ENCODE measurements at places on chromosomes 3 and 15.

- DNase-seq = no peak
Observed at GRCh38 chr3:67288466-67289106, 290.5 kb downstream of the KBTBD8 start.

DNA sequence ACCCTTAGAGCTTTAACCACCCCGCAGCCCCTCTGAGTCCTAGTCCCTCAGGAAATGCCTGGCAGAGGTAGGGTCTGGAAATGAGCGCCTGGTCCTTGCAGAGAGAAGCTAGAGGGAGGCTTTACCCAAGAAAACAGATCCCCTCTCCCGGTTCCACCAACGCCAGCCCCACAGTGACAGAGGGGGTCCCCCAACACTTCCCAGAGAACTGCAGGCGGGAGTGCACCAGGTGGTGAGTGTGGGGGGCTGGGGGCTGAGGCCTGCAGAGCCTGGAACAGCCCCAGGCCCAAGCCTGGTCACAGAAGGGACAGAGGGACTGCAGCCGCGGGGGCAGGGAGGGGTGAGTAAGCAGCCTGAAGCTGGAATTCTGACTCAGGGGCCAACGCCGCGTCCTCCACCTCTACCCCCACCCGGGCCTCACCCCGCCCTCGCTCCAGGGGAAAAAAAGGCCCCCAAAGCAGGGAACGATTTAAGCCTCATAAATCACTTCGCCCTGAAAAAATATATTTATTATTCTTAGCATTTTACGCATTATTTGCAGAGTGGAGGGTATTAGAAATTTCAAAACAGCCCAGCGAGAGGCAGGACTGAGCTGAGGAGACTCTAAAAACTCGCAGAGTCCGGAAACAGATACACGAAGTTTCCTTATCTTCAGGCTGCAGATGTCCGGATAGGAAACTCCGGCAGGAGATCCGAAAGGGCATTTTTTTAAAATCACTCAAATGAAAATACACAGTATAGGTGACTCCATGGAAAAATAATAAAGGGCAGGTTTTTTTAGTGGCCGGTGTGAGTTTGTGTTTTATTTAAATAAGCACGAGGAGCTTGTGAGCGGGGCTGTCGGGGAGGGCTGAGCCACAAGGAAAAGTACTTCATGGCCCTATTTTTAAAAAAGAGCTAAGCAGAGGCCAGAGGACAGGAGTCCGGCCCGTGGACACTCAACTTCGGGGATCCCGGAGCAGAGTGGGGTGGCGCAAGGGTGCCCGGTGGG lies 10.0 kb downstream of the GATA2 start:
- no peak for DNase-seq

GRCh38 chr15:81133782-81134461 lies at the start of gene CFAP161:
CFAP161 (plus strand) TSS chr15:81134270; CDS start chr15:81134330, 60 bp downstream.
- DNase-seq = no peak

- no peak for DNase-seq
Observed at GRCh38 chr15:47786371-47786770, 69.1 kb downstream of the SEMA6D start.

GRCh38 chr3:79886204-79886603 lies 118.4 kb upstream of the ROBO1 start:
- DNase-seq = no peak

- peak; percentile 34 for DNase-seq
Observed at GRCh38 chr3:125107861-125108567, 52.2 kb upstream of the HEG1 start.

GRCh38 chr15:69161079-69161877 lies 843 bp downstream of the GLCE start:
- DNase-seq = no peak

- DNase-seq = no peak
Observed at GRCh38 chr15:35142578-35142977, 57.5 kb upstream of the NANOGP8 start.

DNA sequence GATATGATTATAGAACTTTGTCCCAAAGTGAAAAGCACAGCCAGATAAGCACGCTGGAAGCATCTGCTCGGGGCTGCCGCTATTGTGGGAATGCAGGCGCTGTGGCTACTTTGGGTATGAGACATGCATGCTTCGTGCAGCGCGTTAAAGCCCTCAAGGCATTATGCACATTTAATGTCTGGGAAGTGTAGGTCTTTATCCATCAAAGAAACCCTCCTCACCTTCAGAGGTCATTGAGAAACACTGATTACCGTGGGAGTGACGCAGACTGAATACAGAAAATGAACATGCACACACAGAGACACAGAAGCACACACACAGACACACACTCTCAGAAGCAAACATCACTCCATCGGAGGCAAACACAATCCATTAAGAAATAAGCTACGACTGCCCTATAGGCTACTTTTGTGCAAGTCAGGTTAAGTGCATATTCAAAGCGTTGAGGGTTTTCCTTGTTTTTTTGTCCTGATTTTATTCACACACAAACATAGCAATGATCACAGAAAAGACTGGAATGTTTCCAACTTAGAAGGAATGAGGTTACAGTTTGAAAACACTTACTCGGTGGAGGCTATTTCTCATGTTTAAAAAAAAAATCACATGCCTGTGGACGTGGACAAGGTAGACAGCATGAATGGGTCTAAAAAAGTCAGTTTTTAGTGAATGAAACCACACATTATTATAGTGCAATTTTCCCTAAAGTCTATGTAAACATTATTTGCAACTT lies 68.5 kb downstream of the PLCH1 start:
- DNase-seq = no peak

GRCh38 chr15:93210995-93211394 lies 122.0 kb upstream of the RGMA start:
- no peak for DNase-seq

GRCh38 chr3:43017593-43018195 lies 38.6 kb downstream of the GASK1A start:
- no peak for DNase-seq

DNA sequence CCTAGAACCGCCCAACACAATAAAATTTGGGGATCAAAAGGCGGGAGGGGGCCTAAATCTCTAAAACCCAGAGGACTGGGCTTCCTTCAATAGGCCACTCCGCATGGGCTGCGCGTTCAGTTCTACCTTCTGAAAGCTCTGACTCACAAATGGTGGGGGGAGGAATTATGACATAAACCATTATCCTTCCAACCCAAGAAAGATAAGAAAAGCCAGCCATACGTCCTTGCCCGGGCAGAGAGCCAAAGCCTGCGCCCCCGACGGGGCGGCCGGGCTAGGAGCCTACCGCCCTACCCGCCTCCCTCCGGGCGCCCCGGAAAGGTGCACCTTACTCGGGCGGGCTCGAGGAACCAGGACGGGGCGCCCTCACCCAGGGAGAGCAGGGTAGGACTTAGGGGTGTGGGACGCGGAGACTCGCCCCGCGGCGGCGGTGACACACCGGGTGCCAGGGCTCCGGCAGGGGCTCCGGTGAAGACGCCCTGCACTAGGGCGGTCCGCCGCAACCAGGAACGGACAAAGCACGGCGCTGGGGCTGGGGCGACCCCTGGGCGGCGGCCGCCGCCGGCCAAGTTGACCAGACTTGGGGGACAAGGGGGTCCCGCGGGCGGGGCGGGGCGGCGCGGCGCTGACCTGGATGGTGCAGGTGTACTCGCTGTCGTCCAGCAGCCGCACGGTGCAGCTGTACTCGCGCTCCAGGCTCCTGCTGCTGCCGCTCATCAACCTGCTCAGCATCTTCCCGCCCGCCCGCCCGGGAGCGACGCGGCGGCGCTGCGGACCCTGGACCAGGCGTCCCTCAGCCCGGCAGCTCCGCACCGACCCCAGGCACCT lies 534 bp downstream of the FRMD5 start:
- no peak for DNase-seq

DNA sequence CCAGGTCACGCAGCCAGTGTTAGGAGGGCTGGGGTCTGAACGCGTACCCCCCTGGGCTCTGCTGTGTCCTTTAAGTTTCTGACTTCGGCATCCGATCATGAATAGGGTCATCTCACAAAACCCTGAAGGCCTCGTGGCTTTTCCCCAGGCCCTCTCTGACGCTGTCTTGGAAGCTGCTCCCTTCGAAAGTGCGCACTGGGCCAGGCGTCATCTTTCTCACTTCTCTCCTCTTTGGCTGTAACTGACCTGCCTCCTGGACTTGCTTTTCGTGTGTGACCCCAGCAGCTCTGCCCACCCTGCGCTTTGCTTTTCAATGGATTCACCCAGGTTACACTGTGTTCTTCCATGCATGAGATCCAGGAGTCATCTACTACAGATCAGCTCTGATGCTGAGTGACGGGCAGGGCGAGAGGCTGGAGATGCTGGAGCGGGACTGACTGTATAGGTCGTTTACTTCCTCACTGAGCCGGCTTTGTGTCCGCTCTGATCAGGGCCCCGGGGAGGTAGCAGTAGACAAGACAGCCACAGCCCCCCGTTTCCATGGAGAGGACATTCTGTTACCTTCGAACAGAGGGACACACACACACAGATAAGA lies 45.0 kb upstream of the PCSK6 start:
- DNase-seq = peak; percentile 59

DNA sequence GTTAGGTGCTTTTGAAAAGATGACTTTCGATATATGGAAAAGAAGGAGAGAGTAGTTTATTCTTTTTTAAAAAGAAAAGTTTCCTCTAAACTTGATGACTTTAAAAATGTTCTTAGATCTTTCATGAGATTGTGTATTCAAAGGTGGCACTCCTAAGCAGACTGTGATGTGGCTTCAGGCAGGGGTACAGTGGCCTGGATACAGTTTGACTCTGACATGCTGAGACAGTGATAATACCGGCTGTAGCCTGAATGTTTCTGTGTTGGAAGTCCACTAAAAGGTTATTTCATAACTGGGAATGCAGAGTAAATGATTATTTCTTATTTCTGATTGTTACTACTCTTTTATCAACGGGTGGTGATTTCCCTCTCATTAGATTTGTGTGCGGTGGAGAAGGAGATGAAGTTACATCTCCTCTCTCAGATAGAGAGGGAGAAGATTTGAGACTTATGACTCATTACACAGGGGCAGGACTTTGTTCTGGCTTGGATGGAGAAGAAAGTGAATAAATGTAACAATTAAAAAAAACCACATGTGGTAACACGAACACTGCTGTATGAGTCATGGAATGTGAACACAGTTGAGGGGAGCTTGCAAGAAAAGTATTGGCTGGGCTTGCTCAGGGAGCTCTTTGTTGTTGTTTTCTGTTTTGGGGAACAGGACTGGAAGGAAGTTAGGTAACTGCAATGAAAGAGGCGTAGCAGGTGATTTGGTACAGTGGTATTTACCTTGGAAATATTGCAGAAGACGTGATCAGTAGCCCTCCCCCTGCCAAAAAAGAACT lies 21.6 kb downstream of the SPTSSB start:
- no peak for DNase-seq

- no peak for DNase-seq
Observed at GRCh38 chr3:8631661-8632060, 12.9 kb downstream of the SSUH2 start.

- no peak for DNase-seq
Observed at GRCh38 chr15:56844471-56844870, 74.0 kb upstream of the TCF12 start.

- no peak for DNase-seq
Observed at GRCh38 chr15:31222773-31223341, 103.8 kb upstream of the KLF13 start.

- no peak for DNase-seq
Observed at GRCh38 chr3:110625201-110625747, 446.3 kb upstream of the NECTIN3 start.

- DNase-seq = no peak
Observed at GRCh38 chr3:124748560-124749198, 18.4 kb downstream of the UMPS start.

GRCh38 chr3:122916580-122916979 lies 111.0 kb downstream of the SEMA5B start:
- DNase-seq = no peak

GRCh38 chr3:101940521-101941317 lies 91.4 kb downstream of the NFKBIZ start:
- DNase-seq = no peak

GRCh38 chr15:74470631-74471395 lies 9.9 kb upstream of the UBL7 start:
- no peak for DNase-seq
